GM12878 (cell line): ENCODE measurements at places on chromosomes 3 and 15. TPM values are rescaled to one million over a fixed set of nuclear protein-coding genes. Genes with fewer than 3 reads are reported as not detected.

- no peak for DNase-seq
- no peak overlapping the region for H3K4me3 ChIP-seq
- no peaks in the 10 kb centered on the region for H3K36me3 ChIP-seq
These were observed 416.5 kb downstream of the TBL1XR1 start for GRCh38 chr3:176780766-176781165.

- no peaks in the 10 kb centered on the region for H3K4me1 ChIP-seq
- H3K27ac ChIP-seq, result no peak overlapping the region
- no peak for DNase-seq
- H3K36me3 ChIP-seq, result no peaks in the 10 kb centered on the region
These were observed 34.1 kb upstream of the NR2C2 start for GRCh38 chr3:14913071-14913925.

GRCh38 chr3:11690863-11691766, 47.4 kb upstream of the VGLL4 start:
- H3K27me3 ChIP-seq, result no peaks in the 10 kb centered on the region
- no peaks in the 10 kb centered on the region for H3K36me3 ChIP-seq
- DNase-seq, result no peak
- no peak overlapping the region for H3K27ac ChIP-seq

- H3K4me3 ChIP-seq, result no peak overlapping the region
- H3K27me3 ChIP-seq, result peaks cover 3% of the 10 kb centered on the region
- H3K36me3 ChIP-seq, result no peaks in the 10 kb centered on the region
- DNase-seq, result no peak
- H3K4me1 ChIP-seq, result no peaks in the 10 kb centered on the region
These were observed 1.5 kb downstream of the CCK start for GRCh38 chr3:42264399-42265058.

DNA sequence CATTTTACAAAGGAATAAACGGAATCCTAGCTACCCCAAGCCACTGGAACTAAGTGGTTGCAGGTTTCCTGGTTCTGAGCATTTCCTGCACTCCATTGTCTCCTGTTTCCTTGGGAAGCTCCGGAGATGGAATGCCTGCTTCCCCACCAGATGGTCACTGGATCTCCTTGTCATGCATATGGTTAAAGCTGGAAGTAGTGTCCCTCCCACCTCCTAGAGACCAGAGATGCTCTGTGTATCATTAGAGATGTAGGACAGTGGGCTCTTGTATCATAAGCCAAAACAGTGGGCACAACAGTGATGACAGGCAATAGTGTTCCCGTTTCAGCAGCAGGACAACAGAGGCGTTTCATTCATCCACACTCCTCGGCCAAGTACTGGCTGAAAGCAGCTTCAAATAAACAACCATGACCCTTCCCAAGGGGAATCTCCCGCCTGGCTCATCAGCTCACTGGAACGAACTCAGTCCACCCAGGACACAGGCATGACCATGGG, 136.2 kb upstream of the EIF1B start:
- no peaks in the 10 kb centered on the region for H3K36me3 ChIP-seq
- H3K4me3 ChIP-seq, result no peak overlapping the region
- no peak overlapping the region for H3K27ac ChIP-seq

DNA sequence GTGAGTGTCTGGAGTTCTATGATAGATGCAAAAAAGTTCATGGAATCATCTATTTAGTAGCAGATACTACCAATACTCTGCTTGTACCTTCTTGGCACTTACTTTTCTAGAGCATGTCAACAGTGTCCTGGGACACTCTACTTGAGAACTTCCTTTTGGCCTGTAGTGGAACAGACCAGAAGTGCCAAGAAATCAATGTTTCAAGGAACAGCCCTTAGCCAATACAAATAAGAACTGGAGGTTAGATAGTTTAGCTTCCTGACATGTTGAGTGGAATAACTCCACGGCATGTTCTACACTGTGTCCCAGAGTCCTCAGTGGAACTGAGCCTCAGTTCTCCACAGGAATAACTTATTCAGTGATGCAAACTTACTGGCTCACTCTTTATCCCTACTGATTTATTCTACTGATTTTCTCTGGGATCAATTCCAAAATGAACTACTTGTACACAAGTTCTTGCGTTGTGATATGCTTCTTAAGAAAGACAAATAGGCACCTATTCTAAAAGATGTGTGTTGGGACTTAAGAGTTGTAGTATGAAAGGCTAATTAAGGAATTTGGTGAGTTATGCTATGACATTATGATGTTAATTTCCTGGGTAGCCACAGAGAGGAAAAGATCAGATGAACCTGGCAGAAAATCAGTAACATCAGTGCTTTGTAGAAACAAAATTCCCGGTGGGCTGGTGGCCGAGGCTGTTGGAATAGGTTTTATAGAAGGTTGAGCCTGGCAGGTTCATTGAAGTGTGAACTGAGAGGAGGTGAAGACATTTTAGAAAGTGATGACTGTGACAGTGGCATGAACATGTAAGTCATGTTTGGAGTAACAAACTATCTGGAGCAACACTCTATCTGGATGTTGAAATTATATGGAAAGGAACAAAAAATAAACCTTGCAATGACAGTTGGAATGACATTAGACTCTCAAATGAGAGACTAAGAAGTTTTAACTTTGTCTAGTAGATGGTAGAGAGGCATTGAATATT, 101.8 kb upstream of the RBMS3 start:
- DNase-seq, result no peak
- H3K4me1 ChIP-seq, result no peaks in the 10 kb centered on the region
- no peak overlapping the region for H3K27ac ChIP-seq
- no peak overlapping the region for H3K4me3 ChIP-seq
- H3K36me3 ChIP-seq, result no peaks in the 10 kb centered on the region
- H3K27me3 ChIP-seq, result no peaks in the 10 kb centered on the region

TERC gene
- 11.1 and 13.7 TPM in 2 replicates for total RNA-seq

APOD gene
- not detected in 2 replicates for total RNA-seq

GRCh38 chr15:44327578-44327977, 39.1 kb downstream of the GOLM2 start:
- no peak for DNase-seq
- H3K4me1 ChIP-seq, result peaks cover 17% of the 10 kb centered on the region
- no peaks in the 10 kb centered on the region for H3K27me3 ChIP-seq
- H3K27ac ChIP-seq, result peak overlapping the region; percentile 37; the same call in 1 of the 2 replicates

GRCh38 chr15:39589193-39589814, 8.4 kb downstream of the THBS1 start:
- H3K27ac ChIP-seq, result no peak overlapping the region
- no peaks in the 10 kb centered on the region; the same call in 1 of the 2 replicates for H3K27me3 ChIP-seq
- no peaks in the 10 kb centered on the region for H3K4me1 ChIP-seq
- no peak for DNase-seq
- H3K36me3 ChIP-seq, result no peaks in the 10 kb centered on the region

DNA sequence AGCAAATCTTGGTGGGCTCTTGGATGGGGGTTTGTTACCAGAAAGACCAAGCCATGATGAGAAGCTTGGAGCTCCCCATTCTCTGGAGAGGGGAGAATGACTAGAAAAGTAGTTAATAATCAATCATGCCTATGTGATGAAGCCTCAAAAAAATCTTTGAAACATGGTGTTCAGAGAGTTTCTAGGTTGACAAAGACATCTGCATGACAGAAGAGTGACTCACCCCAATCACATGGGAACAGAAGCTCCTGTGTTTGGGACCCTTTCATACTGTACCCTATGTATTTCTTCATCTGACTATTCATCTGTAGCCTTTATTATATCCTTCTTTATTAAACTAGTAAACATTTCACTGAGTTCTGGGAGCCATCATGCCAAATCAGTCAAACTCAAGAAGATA, 87.4 kb downstream of the BCHE start:
- H3K4me1 ChIP-seq, result no peaks in the 10 kb centered on the region
- no peak for DNase-seq
- no peak overlapping the region for H3K4me3 ChIP-seq
- H3K27me3 ChIP-seq, result no peaks in the 10 kb centered on the region

PEX5L gene
- 0.51 and 0.92 TPM in 2 replicates for total RNA-seq

DNA sequence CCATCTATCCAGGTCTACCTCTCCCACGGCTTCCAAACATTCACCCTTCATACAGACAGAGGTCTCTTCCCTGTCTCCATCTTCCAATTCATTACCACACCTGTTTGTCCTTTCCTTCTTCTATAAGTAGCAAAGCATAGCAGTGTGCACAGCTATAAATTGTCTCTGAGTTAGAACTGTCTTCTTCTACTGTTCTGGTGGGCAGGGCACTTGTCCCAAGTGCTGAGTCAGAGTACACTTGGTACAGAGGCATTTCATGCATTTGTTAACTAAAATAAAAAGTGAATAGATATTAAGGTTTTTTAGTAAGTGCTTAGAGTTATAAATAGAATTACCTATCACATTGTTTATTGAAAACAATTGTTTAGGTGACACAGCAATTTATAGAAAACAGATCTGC, 150.1 kb upstream of the CCDC54 start:
- H3K27ac ChIP-seq, result no peak overlapping the region
- no peaks in the 10 kb centered on the region for H3K36me3 ChIP-seq
- H3K27me3 ChIP-seq, result no peaks in the 10 kb centered on the region
- DNase-seq, result no peak
- no peak overlapping the region for H3K4me3 ChIP-seq

KY gene
- not detected in 2 replicates for total RNA-seq

- H3K4me3 ChIP-seq, result no peak overlapping the region
- no peaks in the 10 kb centered on the region for H3K4me1 ChIP-seq
- H3K36me3 ChIP-seq, result no peaks in the 10 kb centered on the region
- H3K27me3 ChIP-seq, result no peaks in the 10 kb centered on the region
These were observed 521.0 kb upstream of the MDFIC2 start for GRCh38 chr3:70833239-70833960.

- no peak for DNase-seq
- no peaks in the 10 kb centered on the region for H3K4me1 ChIP-seq
- H3K27me3 ChIP-seq, result no peaks in the 10 kb centered on the region
- H3K4me3 ChIP-seq, result no peak overlapping the region
- H3K36me3 ChIP-seq, result no peaks in the 10 kb centered on the region
These were observed 568.9 kb upstream of the NR2F2 start for GRCh38 chr15:95761501-95762165.

DNA sequence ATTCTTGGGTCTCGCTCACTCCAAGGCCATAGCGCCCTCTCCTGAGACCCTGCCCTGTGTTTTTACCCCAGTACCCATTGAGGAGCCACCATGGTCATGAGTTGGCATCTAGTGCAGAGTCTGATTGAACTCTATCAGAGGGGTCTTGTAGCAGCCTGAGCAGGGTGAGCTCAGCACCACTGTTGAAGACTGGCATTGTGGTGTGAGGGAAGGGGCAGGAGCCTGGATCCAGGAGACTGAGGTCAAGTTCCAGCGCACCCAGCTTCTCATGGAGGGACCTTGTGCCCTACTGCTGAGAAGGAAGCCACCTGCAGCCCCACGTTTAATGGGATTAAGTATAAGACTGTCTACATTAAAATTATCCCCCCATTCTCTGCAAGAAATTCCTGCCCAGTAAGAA, 65.8 kb upstream of the LARS2 start:
- no peaks in the 10 kb centered on the region for H3K4me1 ChIP-seq
- H3K27me3 ChIP-seq, result no peaks in the 10 kb centered on the region; the same call in 1 of the 2 replicates
- no peak overlapping the region for H3K4me3 ChIP-seq
- no peaks in the 10 kb centered on the region for H3K36me3 ChIP-seq

GRCh38 chr3:188468662-188469061, 314.7 kb downstream of the LPP start:
- H3K4me3 ChIP-seq, result no peak overlapping the region
- no peak for DNase-seq
- no peaks in the 10 kb centered on the region for H3K4me1 ChIP-seq
- H3K36me3 ChIP-seq, result no peaks in the 10 kb centered on the region
- H3K27me3 ChIP-seq, result no peaks in the 10 kb centered on the region; the same call in 1 of the 2 replicates

DNA sequence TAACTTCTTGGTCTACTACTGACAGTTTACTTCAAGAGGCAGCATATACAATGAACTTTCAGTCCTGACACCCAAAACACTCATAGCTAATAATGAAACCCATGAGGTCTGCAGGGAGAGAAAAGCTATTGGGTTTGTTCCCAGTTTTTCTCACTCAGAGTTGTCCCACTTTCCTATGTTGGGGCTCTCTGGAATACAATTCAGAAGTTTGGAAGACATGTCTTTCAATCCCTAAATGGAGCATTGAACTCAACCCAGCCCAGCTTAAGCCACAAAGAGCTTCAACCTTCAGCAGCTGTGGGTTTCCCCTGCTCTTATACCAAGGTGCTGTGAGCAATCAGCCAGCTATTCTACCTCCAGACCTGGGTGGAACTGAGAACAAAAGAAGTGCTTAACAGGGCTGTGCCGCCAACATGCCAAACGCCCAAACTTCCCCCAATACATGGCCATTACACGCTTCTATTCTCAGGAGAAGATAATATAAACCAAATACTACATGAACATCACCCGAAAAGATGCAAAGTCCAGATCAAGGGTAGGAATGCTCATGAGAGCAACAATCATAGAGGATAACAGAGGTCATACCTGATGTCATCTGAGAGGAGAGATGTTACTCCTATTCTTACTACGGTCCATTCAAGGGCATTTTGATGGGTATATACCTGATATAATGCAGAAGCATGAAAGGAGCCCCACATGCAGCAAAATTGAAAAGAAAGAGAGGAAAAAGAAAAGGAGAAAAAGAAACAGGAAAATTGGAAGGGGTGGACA, 131.2 kb upstream of the TGFBR2 start:
- no peaks in the 10 kb centered on the region for H3K36me3 ChIP-seq
- H3K27me3 ChIP-seq, result no peaks in the 10 kb centered on the region
- peak; percentile 25 for DNase-seq
- no peak overlapping the region for H3K27ac ChIP-seq

GRCh38 chr15:98363416-98363815, 284.9 kb upstream of the IGF1R start:
- DNase-seq, result no peak
- H3K36me3 ChIP-seq, result no peaks in the 10 kb centered on the region
- H3K27me3 ChIP-seq, result no peaks in the 10 kb centered on the region
- no peak overlapping the region for H3K4me3 ChIP-seq
- H3K27ac ChIP-seq, result no peak overlapping the region

C3orf22 gene
- total RNA-seq, result not detected in 2 replicates

GRCh38 chr3:141649871-141650270, 88.2 kb upstream of the RNF7 start:
- no peaks in the 10 kb centered on the region for H3K36me3 ChIP-seq
- H3K4me3 ChIP-seq, result no peak overlapping the region
- no peak overlapping the region for H3K27ac ChIP-seq

GRCh38 chr3:125379483-125379882, 4.4 kb upstream of the ZNF148 start:
- H3K27ac ChIP-seq, result no peak overlapping the region
- no peak for DNase-seq
- no peaks in the 10 kb centered on the region for H3K36me3 ChIP-seq

MEX3B gene
- total RNA-seq, result 0.72 and 0.90 TPM in 2 replicates

AMT gene
- 2.4 and 3.8 TPM in 2 replicates for total RNA-seq
